Smooth muscle cell of the pulmonary artery (primary cell): ENCODE measurements at places on chromosomes 12 and 14. TPM values are rescaled to one million over a fixed set of nuclear protein-coding genes. Genes with fewer than 3 reads are reported as not detected.

BMAL2 gene
- total RNA-seq: 22.8 and 54.1 TPM in 2 replicates

TEX52 gene
- total RNA-seq: not detected in 2 replicates

MANSC4 gene
- not detected in 2 replicates for total RNA-seq

CPNE6 gene
- total RNA-seq: not detected in 2 replicates

FAM234B gene
- total RNA-seq: 11.0 and 12.6 TPM in 2 replicates

RAB3IP gene
- total RNA-seq: 2.8 and 3.4 TPM in 2 replicates

IFNG gene
- not detected in 2 replicates for total RNA-seq

OASL gene
- 0.03 and 0.26 TPM in 2 replicates for total RNA-seq

LRRC10 gene
- total RNA-seq: not detected in 2 replicates

NKX2-1 gene
- total RNA-seq: not detected in 2 replicates

TEAD4 gene
- 7.0 and 10.1 TPM in 2 replicates for total RNA-seq

SLC17A8 gene
- not detected in 2 replicates for total RNA-seq

LRRC9 gene
- total RNA-seq: not detected in 2 replicates

ZNF605 gene
- total RNA-seq: 16.1 and 17.3 TPM in 2 replicates

SLCO1A2 gene
- not detected in 2 replicates for total RNA-seq

GALNT9 gene
- 0.07 and 0.86 TPM in 2 replicates for total RNA-seq

PMEL gene
- 0.65 and 0.76 TPM in 2 replicates for total RNA-seq

ARHGEF40 gene
- 36.0 and 49.3 TPM in 2 replicates for total RNA-seq

RPAP3 gene
- total RNA-seq: 13.6 and 14.3 TPM in 2 replicates

SLC6A15 gene
- total RNA-seq: 0.33 and 3.6 TPM in 2 replicates

TUBA1C gene
- 303 and 344 TPM in 2 replicates for total RNA-seq

SLC16A7 gene
- total RNA-seq: 22.9 and 27.3 TPM in 2 replicates

ANKRD33 gene
- 0.03 TPM in 1 of 2 replicates, not detected in the other for total RNA-seq

ITFG2 gene
- 14.7 and 15.1 TPM in 2 replicates for total RNA-seq

GPN3 gene
- 11.5 and 17.1 TPM in 2 replicates for total RNA-seq

FZD10 gene
- total RNA-seq: not detected in 2 replicates

PGF gene
- total RNA-seq: 9.7 and 27.8 TPM in 2 replicates

OR6C2 gene
- not detected in 2 replicates for total RNA-seq

CCDC184 gene
- total RNA-seq: 1.9 and 2.2 TPM in 2 replicates

ZFYVE21 gene
- total RNA-seq: 55.0 and 72.9 TPM in 2 replicates

CD4 gene
- 0.26 and 13.2 TPM in 2 replicates for total RNA-seq

FBXL14 gene
- total RNA-seq: 13.6 and 21.1 TPM in 2 replicates

KRT72 gene
- not detected in 2 replicates for total RNA-seq

SOX5 gene
- 3.0 and 6.6 TPM in 2 replicates for total RNA-seq

LDHB gene
- total RNA-seq: 471 and 492 TPM in 2 replicates

KCNC2 gene
- not detected in 2 replicates for total RNA-seq

FSCB gene
- total RNA-seq: not detected in 2 replicates

AQP5 gene
- 0.23 and 0.52 TPM in 2 replicates for total RNA-seq

PTPRO gene
- total RNA-seq: 1.9 and 2.2 TPM in 2 replicates
